ENCODE measurements at places on chromosomes 5 and 9.

DNA sequence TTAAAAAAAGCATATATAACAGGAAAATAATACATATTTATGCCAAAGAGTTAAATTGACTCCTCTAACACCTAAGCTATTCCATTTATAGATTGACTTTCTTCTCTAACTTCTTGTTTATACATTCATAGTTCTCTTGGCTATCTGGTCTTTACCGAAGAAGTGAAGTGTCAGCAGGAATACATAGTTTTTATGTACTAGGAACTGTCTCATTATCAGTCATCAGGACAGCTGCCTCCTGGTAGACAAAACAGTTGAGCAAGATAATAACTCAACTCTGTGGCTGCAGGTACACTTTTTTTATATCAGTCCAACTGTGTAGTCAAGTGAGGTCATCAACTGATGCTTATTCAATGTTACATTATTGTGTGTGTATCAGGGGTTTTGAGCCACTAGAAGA, 1436.0 kb upstream of the NUDT12 start:
- no peak overlapping the region for H3K4me3 ChIP-seq
- H3K27me3 ChIP-seq = no peaks in the 10 kb centered on the region
- H3K4me1 ChIP-seq = no peaks in the 10 kb centered on the region

- no peak for DNase-seq
- H3K36me3 ChIP-seq = no peaks in the 10 kb centered on the region
- no peak overlapping the region for H3K27ac ChIP-seq
- no peaks in the 10 kb centered on the region for H3K27me3 ChIP-seq
- no peaks in the 10 kb centered on the region for H3K4me1 ChIP-seq
Observed at GRCh38 chr9:134616341-134616740, 25.3 kb upstream of the COL5A1 start.

GRCh38 chr5:115241881-115242642, 20.6 kb downstream of the PGGT1B start:
- DNase-seq = no peak
- H3K4me1 ChIP-seq = peaks cover 10% of the 10 kb centered on the region
- no peak overlapping the region for H3K27ac ChIP-seq
- H3K27me3 ChIP-seq = no peaks in the 10 kb centered on the region
- peaks cover 8% of the 10 kb centered on the region for H3K36me3 ChIP-seq
- no peak overlapping the region for H3K4me3 ChIP-seq

DNA sequence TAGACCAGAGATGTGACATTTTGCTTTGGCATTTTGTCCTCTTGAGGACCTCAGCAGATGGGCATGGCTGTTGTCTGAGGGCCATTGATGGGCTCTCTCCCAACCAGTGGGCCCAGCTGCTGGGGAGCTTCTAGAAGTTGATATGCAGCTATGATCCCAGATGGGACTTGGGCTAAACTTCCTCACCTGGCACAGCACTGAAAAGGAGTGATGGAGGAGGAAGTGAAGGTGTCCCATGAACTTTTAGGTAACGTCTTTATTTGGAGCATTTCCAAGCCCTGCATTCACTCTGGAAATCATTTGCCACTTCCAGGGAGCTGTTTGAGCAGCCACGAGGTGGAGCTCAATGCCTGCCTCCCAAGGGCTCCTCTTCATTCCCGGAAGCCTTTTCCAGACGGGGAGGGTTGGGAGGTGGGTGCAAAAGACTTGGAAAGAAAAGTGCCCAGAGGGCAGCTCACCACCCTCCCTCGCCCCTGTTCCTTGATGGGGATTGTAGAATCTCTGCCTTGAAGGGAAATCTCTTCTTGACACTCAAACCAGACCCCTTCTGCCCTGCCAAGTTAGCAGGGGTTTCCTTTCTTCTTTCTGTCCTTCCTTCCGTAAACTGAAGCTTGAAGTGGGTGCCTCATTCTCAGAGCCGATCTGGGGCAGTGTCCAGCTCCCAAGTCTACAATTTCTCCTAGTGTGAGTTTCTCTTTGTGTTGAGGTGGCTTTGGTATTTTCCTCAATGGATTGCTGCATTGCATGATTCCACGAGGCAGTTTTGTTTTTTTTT, 18.1 kb upstream of the NEUROG1 start:
- no peak overlapping the region for H3K27ac ChIP-seq
- H3K4me1 ChIP-seq = no peaks in the 10 kb centered on the region
- no peaks in the 10 kb centered on the region for H3K36me3 ChIP-seq
- H3K4me3 ChIP-seq = no peak overlapping the region
- peaks cover 61% of the 10 kb centered on the region for H3K27me3 ChIP-seq
- no peak for DNase-seq

DNA sequence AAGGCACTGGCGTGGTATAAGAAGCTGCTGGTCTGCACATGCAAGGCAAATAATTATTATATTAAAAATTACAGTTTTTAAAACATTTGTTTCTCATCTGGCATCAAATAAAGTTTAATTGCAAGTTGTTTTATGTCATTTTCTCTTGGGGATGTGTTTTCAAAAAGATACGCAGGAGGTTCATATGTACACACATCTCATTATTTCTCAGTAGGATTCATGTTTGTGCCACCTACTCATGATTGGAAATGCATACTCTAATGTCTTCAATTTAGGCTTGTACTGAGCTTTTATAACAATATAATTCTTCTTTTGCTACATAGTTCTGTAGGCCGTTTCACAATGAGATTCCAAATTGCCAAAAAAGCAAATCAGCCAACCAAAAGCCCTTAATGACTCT, 244.2 kb upstream of the MEF2C start:
- H3K4me1 ChIP-seq = no peaks in the 10 kb centered on the region
- no peaks in the 10 kb centered on the region for H3K36me3 ChIP-seq
- H3K4me3 ChIP-seq = no peak overlapping the region
- no peaks in the 10 kb centered on the region for H3K27me3 ChIP-seq
- H3K27ac ChIP-seq = no peak overlapping the region

DNA sequence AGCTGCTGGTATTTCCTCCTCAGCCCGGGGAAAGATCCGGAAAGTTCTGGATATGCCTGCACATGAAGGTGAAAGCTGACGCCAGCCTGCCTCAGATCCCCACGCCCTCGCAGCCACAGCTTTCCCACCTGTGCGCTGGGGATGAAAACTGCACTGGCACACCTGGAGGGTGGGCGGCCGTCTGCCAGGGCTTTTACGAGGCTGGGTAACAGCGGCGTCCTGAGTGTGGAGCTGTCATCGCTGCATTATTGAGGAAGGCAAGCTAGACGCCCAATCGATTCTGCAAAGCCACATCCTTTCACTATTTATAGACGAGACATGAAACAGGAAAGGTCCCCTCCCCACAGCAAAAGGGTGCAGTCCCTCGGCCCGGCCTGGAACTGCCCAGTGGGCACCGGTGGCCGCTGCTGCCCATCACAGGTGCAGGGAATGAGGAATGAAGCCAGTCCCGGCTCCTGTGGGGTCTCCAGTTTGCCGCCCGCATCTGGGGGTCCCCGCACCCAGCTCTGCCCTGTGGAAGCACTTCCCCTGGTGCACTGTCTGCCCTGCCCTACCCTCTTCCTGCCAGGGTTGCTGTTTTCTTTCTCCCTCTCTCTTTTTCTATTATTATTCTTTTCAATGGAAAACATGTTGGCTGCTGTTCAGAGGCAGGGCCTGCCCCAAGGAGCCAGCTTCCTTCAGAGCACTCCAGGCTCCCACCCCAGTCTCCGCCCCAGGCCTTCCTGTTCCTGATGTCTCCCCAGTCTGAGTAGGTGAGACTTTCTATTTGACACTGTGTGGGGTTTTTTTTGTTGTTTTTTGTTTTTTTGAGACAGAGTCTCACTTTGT, 7.0 kb downstream of the NOTCH1 start:
- no peaks in the 10 kb centered on the region for H3K27me3 ChIP-seq
- peak overlapping the region; percentile 72 for H3K4me3 ChIP-seq
- peaks cover 19% of the 10 kb centered on the region for H3K36me3 ChIP-seq

- no peak overlapping the region for H3K4me3 ChIP-seq
- H3K4me1 ChIP-seq = no peaks in the 10 kb centered on the region
- H3K36me3 ChIP-seq = peaks cover 8% of the 10 kb centered on the region
- no peak for DNase-seq
- no peak overlapping the region for H3K27ac ChIP-seq
Observed at GRCh38 chr9:123657099-123657498, 272.8 kb downstream of the DENND1A start.

GRCh38 chr9:37984672-37985611, 81.0 kb upstream of the SLC25A51 start:
- peaks cover 13% of the 10 kb centered on the region for H3K4me1 ChIP-seq
- H3K4me3 ChIP-seq = no peak overlapping the region
- no peaks in the 10 kb centered on the region for H3K36me3 ChIP-seq
- H3K27me3 ChIP-seq = peaks cover 5% of the 10 kb centered on the region
- no peak for DNase-seq

DNA sequence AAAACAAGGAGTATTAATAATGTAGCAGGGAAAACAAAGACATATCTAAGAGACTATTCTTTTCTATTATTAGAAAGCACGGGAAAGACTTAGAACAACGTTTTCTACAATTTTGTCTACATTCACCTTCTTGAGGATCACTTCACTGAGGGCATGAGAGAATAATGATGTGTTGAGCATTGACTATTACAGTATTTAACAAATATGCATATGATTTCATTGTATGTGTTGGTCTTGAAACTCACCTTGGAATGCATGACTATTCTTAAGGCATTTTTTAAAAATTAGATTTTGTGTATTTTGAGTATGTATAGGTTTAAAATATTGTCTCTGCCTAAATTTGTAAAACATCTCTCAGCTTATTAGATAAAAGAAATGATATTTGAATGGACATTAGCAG, 1.2 kb downstream of the FSD1L start:
- H3K4me3 ChIP-seq = peak overlapping the region; percentile 86
- H3K36me3 ChIP-seq = no peaks in the 10 kb centered on the region
- no peak overlapping the region for H3K27ac ChIP-seq
- H3K27me3 ChIP-seq = no peaks in the 10 kb centered on the region

GRCh38 chr9:94034511-94034910, 49.8 kb upstream of the PTPDC1 start:
- peaks cover 20% of the 10 kb centered on the region for H3K4me1 ChIP-seq
- no peak overlapping the region for H3K27ac ChIP-seq
- H3K27me3 ChIP-seq = no peaks in the 10 kb centered on the region
- no peak overlapping the region for H3K4me3 ChIP-seq
- H3K36me3 ChIP-seq = peaks cover 10% of the 10 kb centered on the region
- DNase-seq = no peak

DNA sequence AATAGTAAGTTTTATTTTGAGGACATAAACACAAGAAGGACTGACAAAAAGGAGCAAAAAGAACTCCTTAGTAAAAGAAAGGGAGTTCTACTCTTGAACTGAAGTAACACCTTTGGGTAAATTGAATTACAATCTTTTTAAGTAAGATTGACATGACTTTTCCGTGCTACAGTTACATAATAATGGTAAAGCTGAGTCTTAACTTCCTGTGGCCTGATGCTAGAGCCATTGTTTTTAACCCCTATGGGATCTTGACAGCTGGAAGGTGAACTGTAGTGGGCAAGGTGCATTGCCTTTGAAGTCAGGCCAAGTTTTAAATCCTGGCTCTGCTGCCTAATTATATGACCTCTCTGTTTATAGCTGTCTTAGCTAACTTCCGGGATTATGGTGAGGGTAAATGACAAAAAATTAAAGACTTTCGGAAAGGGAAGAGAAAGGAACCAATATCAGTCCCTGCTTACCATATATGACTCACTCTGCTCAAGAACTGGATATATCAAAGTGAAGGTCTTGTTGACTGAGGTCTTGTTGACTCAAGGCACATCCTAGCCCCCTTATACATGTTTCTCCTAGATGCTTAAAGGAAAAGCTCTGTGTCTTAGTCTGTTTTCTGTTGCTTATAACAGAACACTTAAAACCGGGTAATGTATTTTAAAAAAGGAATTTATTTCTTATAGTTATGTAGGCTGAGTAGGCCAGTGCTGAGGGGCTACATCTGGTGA, 6.8 kb downstream of the HSD17B4 start:
- no peak overlapping the region for H3K27ac ChIP-seq
- H3K4me1 ChIP-seq = peaks cover 6% of the 10 kb centered on the region
- no peak overlapping the region for H3K4me3 ChIP-seq
- no peaks in the 10 kb centered on the region for H3K27me3 ChIP-seq

DNA sequence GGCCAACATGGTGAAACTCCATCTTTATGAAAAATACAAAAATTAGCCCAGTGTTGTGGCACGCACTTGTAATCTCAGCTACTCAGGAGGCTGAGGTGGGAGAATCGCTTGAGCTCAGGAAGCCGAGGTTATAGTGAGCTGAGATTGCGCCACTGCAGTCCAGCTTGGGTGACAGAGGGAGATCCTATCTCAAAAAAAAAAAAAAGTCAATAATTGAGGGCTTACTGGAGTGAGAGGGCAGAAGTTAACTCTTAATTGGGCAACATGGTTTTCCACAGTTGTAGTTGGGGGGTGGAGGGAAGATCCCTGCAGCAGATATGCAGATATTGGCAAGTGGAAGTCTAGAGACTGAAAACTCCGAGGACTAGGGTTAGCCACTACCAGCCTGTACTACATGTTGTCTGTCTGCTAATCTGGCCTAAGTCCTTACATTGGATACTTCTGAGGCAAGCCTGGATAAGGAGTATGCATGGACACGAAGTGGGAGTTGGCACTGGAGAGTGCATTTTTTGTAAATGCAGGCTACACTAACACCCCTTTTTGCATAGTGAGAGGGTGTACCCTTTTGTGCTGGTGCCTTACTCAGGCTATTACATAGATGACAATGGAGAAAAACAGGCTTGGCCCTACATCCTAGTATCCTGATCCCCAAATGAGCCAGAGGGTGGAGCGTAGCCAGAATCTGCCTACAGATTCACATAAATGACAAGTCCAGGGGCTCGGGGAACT, 89.0 kb upstream of the NIPBL start:
- no peaks in the 10 kb centered on the region for H3K4me1 ChIP-seq
- H3K27ac ChIP-seq = no peak overlapping the region
- no peak for DNase-seq
- H3K4me3 ChIP-seq = no peak overlapping the region
- no peaks in the 10 kb centered on the region for H3K36me3 ChIP-seq

GRCh38 chr5:165627548-165628170, 2122.2 kb downstream of the MAT2B start:
- no peak overlapping the region for H3K4me3 ChIP-seq
- no peaks in the 10 kb centered on the region for H3K4me1 ChIP-seq
- no peaks in the 10 kb centered on the region for H3K36me3 ChIP-seq
- no peak for DNase-seq
- H3K27me3 ChIP-seq = no peaks in the 10 kb centered on the region

DNA sequence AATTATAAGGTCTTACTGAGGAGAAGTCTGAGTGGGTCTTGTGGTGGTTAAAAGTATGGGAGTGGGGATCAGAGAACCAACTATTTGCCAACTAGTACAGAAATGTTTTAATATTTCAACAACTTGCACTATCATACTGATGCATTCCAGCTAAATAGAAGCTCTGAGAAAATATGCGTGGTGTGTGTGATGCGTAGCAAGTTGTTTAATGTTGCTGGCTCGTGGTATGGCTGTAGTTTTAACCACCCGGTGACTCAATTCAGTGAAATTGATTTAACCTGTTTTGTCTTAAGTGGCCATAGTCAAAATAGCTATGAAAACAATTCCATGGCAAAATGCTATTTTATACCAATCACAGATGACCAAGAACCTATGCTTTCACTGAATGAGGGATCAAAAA, 176.5 kb upstream of the SLC24A2 start:
- H3K36me3 ChIP-seq = no peaks in the 10 kb centered on the region
- no peaks in the 10 kb centered on the region for H3K4me1 ChIP-seq
- peaks cover 10% of the 10 kb centered on the region for H3K27me3 ChIP-seq
- no peak for DNase-seq
